Activated CD4-positive, alpha-beta T cell treated with anti-CD3 and anti-CD28 coated beads for 4 hours (primary cell): ENCODE measurements at places on chromosomes 11 and 22.
A peak's percentile ranks its signal among the peaks of the same experiment; 100 is the strongest.

- DNase-seq, result no peak
Measured at GRCh38 chr11:130601141-130601540, 152.7 kb downstream of the ADAMTS15 start.

- peak; percentile 63 for DNase-seq
Measured at GRCh38 chr11:75275581-75275980, 35.0 kb downstream of the TPBGL start.

- DNase-seq, result no peak
Measured at GRCh38 chr11:122100037-122100755, 15.8 kb downstream of the BLID start.

DNA sequence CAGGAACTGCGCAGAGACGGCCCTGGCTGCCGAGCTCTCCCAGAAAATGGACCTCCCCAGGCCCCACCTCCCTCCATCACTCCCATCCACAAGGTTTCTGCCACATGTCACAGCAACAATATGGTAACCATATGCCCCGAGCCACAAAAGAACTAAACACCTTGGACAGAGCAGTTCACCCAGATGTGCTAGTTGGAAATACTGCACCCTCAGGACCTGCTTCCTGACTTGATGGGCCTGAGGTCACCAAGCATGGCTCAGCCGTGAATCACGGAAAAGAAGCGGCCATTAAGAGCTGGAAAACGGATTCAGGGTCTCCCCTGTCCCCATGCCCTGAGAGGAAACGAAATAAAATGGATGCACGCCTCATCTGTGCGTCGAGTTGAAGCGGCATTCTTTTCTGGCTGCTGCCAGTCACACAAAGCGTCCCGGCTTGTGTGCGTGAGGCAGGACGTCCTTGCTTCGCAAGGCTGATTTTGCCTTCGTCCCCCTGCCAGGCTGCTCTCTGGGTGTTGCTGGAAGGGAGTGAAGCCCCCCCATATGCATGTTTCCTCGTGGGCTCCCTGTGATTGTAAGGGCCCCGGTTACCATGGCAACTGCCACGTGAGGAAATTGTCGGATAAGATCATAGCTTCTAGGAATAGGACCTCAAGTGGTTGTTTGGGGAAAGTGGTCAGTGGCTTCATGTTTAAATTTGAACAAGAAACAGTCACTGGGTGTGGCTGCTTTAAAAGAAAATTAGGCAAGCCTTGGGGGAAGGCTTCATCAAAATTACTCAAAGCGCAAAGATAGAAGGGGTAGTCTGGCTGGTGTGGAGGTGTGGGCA lies 51.7 kb downstream of the FLI1 start:
- no peak for DNase-seq

GRCh38 chr11:112085822-112086421 lies 634 bp downstream of the TIMM8B start:
- peak; percentile 30 for DNase-seq

DNA sequence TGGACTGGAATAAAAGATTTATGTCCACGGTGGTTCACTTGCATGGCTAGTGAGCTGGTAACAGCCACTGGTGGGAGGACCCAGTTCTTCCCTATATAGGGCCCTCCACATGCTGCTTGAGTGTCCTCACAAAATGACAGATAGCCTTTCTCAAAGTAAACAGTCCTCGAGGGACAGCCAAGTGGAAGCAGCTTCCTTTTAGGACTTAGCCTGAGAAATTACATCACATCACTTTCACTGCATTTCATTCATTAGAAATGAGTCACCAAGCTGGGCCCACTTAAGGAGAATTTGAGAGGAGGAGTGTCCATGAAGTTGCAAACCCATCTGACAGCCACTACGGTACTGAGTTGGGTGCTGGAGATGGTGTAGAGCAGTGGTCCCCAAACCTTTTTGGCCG lies 7.0 kb downstream of the ISX start:
- DNase-seq, result no peak

DNA sequence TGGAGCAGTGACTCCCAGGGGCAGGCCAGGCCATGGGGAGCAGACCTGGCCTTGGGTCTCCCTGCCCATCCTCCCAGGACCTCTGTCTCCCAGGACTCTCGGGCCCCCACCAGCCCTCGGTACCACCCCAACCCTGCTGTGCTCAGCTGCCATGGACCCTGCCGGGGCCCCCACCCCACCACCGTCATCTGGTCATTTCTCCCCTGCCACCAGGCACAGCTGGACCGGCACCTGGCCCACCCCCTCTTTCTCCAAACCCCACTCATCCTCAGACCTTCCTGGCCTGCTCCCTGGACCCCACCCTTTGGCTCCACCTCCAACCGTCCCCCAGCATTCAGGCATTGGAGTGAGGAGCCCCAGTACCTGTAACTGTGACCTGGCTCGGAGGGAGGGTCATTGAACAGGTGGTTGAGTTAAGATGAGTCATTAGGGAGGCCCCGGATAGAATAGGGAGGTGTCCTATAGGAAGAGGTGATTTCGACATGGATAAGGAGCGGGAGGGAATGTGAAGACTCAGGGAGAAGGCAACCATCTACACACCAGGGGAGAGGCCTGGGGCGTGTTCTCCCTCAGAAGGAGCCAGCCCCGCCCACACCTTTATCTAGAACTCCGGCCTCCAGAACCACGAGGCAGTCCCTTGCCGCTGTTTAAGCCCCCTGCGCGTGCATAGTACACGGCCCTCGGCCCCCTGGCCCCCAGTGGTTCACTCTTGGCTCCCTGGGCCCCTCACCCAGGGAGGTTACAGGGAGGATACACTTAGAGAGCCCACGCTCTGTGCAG lies 1395.9 kb downstream of the BRD1 start:
- DNase-seq, result no peak

GRCh38 chr11:33362051-33362910 lies 105.1 kb downstream of the HIPK3 start:
- DNase-seq, result no peak

- DNase-seq, result no peak
Measured at GRCh38 chr11:27505781-27506180, 788 bp downstream of the LIN7C start.

- DNase-seq, result no peak
Measured at GRCh38 chr11:128739589-128739988, 45.7 kb downstream of the FLI1 start.

DNA sequence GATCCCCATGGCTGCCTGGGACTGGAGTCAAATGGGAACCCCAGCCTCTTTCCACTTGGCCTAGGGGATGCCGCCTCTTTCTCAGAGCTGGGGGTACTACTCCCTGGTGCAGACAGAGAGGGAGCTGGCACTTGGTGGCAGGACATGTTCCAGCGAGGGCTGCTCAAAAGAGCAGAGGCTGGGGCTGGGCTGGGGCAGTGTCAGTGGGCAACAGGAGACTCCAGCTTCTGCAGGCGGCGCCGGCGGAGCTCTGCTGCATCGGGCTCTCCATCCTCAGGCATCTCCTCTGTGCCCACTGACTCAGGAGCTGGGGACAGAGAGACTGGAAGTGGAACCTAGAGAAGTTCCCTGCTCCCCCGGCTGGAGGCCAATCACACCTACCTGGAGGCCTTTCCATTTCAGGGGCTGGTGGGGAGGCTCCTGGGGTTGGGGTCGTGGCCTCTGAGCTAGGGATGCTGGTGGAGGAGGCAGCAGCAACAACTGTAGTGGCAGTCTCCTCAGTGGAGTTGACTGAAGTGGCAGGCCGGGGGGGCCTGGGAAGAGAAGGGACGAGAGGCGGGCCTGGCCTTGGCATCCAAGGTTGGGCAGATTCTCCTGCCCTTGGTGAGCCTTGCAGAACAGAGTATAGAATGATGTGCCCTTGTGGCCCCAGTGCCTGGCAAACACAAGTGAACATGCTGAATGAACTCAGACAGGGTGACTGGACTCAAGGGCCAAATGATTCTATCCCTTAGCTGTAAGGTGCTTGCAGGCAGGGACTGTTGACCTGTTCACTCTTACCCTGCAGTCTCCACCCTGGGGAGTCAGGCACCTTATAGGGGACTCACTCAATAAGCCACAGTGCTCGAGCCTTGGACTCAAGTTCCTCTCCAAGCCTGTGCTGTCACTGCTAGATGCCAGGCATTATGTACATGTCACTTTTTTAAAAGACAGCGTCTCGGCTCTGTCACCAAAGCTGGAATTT lies 5.9 kb downstream of the SYVN1 start:
- no peak for DNase-seq

DNA sequence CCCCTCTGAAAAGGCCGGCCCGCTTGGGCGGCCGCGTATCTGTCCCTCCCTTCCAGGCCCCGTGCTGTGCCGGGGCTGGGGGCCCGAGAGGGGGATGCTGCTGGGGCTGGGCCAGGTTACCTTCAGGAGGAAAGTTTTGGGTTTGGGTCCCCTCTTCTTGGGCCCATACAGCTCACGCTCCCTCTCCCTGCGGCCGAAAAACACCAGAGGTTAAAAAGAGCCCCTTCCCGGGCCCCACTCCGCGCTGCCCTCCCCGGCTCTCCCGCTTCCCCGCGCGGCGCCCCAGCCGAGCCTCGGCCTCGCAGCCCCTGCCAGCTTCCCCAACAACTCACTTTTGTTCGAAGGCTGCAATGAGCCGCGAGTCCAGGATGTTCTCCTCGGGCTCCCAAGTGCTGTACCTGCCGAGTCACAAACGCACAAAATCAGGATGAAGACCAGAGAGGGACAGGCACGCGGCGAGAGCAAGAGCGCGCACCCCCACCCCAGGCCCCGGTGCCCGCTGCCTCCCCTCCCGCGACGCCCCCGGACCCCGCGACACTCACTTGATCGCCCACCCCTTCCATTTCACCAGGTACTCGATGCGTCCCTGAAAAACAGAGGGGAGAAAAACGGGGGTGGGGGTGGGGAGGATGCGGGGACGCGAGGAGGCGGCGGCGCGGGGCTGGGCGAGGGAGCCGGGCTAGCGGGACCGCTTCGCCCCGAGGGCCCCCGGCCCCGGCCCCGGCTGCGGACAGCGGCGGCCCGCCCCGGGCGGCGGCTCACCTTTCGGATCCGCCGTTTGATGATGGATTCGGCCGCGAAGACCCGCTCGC lies 450 bp downstream of the CBX6 start:
- DNase-seq, result peak; percentile 38

DNA sequence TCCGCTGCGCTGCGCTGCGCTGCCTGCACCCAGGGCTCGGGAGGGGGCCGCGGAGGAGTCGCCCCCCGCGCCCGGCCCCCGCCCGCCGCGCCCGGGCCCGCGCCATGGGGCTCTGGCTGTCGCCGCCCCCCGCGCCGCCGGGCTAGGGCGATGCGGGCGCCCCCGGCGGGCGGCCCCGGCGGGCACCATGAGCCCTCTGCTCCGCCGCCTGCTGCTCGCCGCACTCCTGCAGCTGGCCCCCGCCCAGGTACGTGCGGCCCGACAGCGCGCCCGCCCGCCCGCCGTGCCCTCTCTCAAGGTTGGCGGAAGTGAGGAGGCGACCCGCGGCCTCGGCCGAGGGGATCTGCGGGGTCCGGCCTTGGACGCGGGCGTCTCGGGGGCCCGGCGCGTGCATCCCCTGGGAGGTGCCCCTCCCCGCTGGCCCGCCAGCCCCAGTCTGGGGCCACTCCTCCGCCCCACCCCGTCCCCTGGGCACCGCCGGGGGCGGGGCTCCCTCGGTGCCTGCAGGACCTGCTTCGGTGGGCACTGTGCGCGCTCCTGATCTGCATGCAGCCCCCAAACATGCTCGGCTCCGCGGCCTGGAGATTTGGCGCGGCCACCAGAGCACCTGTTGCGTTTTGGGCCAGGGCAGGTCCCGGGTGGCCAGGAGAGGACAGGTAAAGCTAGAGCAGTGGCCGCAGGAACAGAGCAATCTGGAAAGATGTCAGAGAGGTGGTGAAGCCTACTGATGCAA lies 429 bp downstream of the VEGFB start:
- DNase-seq, result peak; percentile 32

DNA sequence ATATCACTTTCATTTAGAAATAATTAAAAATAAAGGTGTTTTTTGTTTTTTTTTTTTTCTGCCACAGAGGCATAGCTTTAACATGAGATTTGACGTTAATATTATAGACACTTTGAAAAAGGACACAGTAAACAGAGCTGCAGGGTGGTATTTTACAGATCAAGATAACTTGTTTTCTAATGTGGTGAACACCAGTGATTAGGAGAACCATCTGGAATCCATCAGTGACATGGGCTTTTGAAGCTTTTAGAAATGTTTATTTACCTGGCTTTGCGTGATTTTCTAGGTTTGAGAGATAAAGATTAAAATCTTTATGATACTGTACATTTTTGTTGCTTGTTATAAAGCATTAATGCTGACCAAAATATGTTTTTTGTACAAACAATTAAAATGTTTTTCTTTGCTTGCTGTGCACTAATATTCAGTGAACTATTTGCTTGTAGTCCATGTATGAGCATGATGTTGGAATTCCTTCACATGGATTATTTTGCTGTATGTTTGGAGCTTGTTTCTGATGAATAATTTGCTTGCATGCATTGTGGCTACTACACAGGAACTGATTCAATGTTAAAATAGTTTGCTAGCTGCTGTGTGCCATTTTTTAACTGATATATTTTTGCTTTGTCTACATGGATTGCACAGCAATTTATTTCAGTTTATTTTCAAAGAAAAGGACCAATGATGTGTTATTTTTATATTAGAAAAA lies 352.1 kb upstream of the NARS2 start:
- DNase-seq, result no peak

DNA sequence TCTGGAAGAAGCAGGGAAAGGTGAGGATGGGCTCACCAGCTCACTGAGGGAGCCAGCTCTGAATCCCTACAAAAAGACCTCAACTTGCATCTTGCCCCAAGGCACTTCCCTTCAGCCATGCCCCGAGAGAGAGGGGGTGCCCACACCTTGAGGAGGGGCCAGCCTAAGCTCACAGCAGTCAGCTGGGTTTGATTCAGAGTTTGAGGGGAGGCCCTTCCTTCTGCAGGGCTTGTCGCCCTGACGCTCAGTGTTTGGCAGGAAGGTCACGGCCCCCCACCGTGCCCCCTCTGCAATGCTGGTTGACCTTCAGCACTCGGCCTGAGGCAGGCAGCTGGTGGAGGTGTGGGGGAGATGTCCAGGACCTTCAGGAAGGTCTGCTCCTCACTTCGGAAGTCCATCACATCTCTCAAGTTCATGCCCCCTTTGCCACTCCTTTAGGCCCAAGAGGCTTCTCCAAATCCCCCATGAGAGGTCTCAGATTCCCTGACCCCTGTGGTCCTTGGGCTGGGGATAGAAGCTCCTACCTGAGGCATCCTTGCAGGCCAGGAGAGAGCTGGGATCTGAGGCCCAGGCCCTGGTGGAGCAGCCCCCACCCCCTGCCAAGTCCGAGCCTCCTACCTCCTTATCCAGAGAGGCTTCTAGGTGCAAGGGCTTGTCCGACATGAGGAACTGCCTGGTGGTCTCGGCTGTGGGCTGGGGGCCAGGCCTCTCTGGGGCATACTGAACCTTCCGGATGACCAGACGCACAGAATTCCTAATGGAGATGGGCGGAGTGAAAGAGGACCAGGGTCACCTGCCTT lies 37.6 kb downstream of the TPBGL start:
- DNase-seq, result no peak

DNA sequence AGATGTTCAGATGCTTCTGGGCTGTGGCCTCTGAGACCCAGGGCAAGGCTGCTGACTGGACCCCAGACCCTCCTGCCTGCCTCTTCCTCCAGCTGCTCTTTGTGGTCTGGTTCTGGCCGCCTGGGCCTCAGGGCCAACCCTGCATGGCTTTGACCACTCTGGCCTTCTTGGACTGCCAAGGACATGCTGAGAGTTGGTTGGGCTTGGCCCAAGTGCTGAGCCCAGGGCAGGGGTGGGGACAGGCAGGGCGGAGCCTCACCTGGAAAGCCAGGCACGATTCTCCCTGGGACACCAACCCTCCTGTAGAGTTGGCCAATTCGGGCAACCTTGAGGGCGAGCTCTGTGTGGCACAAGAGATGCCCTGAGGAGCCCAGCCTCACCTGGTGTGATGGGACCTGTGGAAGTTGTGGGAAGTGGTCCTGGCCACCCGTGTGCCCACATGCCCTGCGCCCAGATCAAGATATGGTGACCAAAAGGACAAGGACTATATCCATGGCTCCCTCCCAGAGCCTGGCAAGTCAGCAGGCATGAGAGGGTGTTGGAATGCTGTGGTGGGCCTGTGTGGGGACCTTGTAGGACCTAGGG lies 11.6 kb downstream of the TANGO2 start:
- no peak for DNase-seq
